ENCODE measurements at places on chromosomes 16 and 17.

GRCh38 chr16:2335286-2335895, 5.1 kb downstream of the ABCA3 start:
- no peak for DNase-seq

- DNase-seq: no peak
These were observed 21.5 kb downstream of the CFAP20 start for GRCh38 chr16:58107709-58108108.

GRCh38 chr16:31414706-31415105, 13.5 kb downstream of the COX6A2 start:
- no peak for DNase-seq

GRCh38 chr16:17866996-17867395, 396.2 kb upstream of the XYLT1 start:
- DNase-seq: no peak

GRCh38 chr17:20983359-20983637, 59.5 kb downstream of the USP22 start:
- DNase-seq: no peak
